ENCODE measurements at places on chromosomes 7 and 10.

GRCh38 chr10:7565871-7566270 lies 100.9 kb downstream of the ITIH5 start:
- DNase-seq = no peak

DNA sequence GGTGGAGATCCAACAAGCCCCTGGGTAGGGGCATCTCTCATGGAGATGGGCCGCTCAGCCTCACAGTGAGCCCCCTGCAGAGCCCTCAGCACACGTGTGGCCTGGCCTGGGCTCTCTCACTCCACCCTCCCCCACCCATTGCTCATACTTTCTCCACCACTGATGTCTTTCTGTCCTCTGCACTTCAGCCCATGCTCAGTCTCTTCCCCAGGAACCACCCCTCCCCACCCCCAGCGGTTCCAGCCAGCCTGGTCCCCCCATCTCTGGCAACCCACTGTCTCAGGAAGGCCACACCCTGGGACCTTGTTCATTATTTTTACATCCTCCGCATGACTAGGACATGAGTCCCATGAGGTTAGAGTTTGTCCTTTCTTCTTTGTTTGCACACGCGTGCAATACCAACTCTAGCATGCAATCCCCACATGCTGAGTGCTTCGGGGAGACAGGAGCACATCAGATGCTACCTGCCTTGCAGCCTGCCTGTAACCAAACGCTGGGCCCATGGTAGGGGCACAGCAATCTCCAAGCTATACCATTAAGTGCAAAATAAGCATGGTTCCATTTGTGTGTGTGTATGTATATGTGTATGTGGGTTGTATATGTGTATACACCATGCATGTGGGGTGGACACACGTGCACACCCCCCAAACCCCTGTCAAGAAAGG lies 408.4 kb upstream of the FOXK1 start:
- DNase-seq = no peak

DNA sequence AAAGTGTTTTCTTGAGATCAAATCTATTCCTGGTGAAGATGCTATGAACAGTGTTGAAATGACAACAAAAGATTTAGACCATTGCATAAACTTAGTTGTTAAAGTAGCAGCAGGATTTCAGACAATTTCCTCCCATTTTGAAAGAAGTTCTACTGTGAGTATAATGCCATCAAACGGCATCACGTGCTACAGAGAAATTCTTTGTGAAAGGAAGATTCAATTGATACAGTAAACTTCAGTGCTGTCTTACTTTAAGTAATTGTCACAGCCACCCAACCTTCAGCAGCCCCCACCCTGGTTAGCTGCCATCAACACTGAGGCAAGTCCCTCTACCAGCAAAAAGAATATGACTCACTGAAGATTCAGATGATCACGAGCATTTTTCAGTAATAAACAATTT lies 115.2 kb downstream of the TES start:
- DNase-seq = no peak

DNA sequence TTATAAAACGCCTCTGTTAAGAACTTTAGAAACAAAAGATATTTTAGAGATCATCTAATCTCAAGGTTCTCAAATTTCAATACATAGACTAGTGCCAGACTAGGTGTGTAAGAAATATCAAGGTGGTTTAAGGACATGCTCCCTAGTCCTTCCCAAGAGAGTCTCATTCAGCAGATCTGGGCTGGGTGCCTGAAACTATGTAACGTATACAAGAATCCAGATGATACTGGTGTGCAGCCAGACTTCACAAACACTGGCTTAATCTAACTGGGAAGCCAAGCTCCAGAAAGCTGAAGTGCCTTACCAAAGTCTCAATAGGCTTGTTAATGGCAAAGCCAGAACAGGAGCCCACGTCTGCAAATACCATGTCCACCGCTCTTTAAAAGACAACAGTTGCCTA lies 105.0 kb upstream of the AMPH start:
- no peak for DNase-seq

- no peak for DNase-seq
Observed at GRCh38 chr10:52170776-52171175, 143.3 kb upstream of the DKK1 start.

DNA sequence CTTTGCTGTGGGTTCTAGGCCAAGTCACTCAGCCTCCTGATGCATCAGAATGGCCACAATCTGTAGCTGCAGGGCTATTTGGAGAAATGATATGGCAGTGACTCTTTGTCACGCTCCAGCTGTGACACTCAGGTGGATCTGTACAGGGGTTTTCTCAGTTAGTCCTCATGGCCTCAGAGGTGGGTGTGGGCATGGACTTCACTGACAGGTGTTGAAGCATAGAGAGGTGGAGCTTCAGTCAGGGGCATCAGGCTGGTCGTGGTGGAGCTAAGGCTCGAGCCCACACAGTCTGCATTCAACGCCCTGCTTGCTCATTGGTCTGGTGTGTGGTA lies 21.2 kb downstream of the PALD1 start:
- peak; percentile 66 for DNase-seq

- DNase-seq = no peak
Observed at GRCh38 chr7:94297397-94297838, 97.3 kb upstream of the COL1A2 start.

DNA sequence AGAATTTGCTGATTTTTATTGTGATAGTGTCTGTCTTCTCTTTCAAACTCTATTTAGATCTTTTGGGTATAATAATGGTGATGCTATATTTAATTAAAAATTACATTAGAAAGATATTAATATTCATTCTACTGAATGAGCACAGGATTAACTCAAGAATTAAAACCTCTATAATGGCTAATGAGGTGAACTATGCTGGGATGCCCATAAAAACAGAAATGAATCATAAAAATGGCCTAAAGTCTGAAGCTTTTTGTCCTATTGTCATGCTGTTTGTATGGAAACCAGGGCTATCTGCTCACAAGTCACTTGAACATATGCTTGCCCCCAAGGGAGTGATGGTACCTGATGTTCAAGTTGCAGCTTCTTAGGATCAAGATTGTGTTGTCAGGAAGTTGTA lies 76.2 kb upstream of the ICA1 start:
- no peak for DNase-seq

DNA sequence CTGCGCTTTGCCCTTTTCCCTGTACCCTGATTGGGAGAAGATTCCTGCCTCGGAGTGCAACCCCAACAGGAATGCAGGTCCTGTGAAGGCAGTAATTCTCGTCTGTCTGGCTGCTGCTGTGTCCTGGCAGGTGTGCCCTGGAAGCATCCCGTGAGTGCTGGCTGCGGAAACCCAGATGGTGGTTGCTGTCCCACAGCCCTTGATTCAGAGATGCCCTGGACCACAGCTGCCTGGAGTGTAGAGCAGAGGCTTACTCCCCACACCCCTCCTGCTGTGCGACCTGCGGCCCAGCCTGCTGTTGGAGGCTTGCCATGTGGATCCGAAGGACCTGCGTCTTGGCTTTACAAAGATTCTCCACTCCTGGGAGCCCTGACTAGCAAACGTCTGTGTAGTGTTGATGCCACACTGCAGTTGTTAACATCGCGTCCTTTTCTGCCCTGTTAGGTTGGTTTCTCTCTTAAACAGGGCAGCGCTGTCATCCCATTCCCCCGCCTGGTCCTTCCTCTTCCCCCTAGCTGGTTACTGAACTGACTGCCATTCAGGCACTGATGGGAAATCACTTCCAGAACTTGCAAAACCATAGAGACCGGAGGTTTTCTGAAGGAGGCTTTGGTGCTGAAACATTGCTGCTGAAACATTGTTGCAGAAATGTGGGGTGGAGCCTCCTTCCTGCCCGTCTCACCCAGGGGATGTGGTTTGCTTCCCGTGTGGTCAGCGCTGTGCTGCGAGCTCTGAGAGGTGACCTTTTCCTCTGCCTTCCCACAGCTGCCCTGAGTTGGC lies 53.3 kb downstream of the DNAJB6 start:
- no peak for DNase-seq

GRCh38 chr7:69411018-69411417 lies 187.3 kb upstream of the AUTS2 start:
- no peak for DNase-seq

DNA sequence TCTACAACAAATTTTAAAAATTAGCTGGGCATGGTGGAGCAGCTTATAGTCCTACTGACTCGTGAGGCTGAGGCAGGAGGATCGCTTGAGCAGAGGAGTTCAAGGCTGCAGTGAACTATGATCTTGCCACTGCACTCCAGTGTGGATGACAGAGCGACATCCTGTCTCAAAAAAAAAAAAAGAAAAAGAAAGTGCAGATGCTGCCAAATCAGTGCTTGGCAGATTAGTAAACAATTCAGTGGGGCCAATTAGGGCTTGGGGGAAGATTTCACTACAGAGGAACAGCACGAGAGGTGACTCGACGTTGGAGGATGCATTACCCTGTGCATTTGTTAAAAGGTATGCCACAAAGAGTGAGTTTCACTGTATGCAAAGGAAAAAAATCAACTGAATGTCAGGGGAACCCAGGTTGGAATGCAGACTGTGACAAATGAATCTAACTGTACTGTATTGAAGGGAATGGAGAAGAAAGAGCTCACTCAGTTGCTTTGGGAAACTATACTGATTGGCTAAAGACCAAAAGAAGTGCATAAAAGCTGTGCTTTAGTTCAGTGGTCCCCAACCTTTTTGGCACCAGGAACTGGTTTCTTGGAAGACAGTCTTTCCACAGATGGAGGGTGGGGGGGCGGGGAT lies 31.6 kb downstream of the GARIN1A start:
- DNase-seq = no peak

DNA sequence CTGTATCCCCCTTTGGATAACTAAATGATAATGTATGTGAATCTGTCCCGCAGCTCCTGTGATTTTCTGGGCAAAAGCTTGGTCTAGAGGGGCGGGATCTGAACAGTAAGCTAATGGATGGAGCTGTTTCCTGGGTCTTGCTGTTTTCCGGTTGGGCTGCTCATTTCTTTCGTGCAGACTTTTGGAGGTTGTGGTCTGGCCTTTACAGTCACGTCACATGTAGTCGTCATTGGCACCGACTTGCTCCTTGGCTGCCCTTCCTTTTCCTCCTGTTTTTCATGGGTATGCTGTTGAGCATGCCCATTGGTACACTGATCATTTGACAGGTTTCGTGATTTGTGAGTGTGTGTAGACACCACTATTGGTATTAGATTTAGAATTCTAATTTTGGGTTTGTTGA lies 2.0 kb downstream of the FBH1 start:
- no peak for DNase-seq

GRCh38 chr10:71472912-71473311 lies 76.2 kb downstream of the CDH23 start:
- DNase-seq = no peak

- no peak for DNase-seq
Observed at GRCh38 chr10:59047957-59048618, 128.4 kb upstream of the PHYHIPL start.

DNA sequence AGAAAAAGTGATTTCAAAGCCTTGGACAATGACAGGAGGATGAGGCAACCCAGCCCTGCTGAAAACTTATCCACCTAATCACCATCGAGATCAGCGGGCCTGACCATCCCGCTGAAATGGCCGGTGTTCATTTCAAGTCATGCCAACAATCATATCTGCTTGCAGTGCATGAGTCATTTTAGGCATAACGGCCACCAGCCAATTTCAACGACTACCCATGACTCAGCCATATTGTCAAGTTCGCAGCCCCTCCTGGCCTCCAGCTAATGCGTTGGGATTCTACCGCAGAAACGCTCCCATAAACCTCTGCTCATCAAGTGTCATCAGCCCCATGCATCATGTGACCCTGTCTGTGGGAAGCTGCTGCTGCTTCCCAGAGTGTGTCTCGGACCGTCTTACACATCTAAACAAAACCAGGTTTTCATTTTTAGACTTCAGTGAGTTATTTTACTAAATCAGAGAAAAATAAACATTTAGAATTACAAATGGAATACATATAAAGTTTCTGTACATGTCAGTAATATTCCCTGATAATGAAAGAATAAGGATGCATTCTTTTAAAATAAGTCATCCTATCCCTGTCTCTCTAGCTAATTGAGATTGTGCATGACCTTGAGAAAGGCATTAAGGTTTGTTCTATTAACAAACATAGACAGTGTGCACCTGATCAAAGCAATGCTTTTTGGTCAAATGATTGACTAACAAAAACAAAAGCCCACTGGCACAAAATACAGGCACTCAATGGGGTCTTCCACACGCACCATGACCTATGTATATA lies 188.9 kb downstream of the ADAM12 start:
- no peak for DNase-seq

- no peak for DNase-seq
Observed at GRCh38 chr7:128076196-128076795, 45.1 kb upstream of the LRRC4 start.

- DNase-seq = no peak
Observed at GRCh38 chr10:71247804-71248203, 35.4 kb downstream of the UNC5B start.

DNA sequence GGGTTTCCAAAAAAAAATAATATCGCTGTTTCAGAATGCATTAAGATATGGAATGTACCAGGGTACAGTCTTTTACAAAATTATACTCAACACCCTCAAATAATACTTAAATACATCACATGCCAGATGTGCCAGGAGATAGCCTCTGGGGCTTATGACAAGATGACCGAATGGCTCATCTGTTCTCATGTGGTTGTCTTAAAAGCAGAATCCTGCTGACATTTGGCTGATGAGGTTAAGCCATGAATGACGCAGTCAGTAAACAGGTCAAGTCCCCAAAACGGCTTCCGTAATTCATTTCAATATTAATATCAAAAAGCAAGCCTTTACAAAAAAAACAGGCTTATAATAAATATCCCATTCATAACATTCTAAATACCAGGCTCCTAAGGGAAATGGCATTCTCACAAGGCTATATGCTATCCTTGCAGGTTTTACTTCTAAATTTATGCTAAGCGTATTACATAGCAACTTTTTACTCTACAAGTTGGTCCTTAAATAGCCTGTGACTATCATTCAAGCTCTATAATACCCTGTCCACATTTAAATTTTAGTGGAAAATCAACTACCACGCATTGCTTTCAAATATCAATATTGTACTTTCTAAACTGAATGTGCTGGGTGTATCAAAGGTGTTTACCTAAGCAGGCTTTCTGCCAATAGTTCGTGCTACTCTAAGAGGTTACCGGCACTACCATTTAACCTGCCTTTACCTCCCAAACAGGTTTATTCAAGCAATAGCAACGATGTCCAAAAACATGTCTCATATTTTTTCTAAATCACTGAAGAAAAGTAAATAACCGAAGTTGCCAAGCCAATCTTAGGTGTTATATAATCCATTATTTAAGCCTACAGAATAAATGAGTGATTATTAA lies 15.6 kb downstream of the SMURF1 start:
- no peak for DNase-seq

GRCh38 chr10:132387764-132388210 lies 9.2 kb upstream of the PWWP2B start:
- DNase-seq = peak; percentile 81

- DNase-seq = no peak
Observed at GRCh38 chr7:86972072-86972471, 87.4 kb downstream of the ELAPOR2 start.

Data from OCI-LY7 (cell line).